ENCODE measurements at places on chromosomes 12 and 14.

DNA sequence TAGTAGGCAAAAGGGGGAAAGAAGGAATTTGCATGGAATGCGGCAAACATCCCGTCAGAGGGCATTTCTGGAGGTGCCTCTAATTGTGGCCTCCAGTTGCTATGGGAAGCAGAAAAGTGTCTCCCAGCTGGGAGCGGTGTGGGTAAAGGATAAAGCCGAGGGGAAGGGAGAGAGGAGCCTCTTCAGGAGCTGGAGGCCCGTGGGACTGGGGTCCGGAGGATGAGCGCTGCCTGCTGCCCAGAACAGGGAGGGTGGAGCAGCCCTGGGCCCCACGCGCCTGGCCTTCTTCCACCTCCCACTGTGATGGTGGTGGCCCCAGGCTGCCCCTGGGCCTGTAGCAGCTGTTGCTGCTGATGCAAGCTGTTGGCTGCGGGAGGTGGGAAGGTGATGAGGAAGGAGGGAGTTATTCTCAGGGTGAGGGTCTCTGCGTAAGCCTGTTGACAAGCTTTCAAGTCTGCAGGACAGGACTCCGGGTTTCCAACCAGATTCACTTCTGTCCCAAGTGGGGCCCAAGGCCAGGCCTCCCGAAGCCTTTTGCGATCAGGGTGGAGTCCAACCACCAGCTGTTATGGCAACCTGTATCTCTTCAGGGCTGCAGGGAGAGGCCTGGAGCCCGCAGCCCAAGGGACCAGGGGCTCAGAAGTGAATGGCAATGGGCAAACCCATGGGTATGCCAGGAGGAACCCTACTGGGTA, 19.1 kb upstream of the PGF start:
- DNase-seq = no peak

DNA sequence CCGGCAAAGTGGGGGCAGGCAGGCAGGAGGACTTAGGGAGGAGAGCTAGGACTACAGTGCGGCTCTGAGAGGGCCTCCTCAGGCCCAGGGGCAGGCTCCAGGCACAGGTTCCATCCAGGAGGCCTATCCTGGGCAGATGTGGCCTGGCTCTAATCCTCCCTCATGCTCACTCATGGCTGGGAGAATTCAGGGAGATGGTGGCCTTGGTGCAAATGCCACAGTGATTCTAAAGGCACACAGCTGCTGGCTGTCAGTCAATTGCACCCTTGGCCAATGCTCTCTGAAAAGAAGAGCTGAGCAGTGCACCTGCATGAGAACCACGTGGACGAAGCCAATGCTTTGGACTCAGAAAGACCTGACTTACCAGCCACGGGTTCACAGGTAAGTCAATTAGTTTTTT, 89.6 kb downstream of the C12orf75 start:
- no peak for DNase-seq

DNA sequence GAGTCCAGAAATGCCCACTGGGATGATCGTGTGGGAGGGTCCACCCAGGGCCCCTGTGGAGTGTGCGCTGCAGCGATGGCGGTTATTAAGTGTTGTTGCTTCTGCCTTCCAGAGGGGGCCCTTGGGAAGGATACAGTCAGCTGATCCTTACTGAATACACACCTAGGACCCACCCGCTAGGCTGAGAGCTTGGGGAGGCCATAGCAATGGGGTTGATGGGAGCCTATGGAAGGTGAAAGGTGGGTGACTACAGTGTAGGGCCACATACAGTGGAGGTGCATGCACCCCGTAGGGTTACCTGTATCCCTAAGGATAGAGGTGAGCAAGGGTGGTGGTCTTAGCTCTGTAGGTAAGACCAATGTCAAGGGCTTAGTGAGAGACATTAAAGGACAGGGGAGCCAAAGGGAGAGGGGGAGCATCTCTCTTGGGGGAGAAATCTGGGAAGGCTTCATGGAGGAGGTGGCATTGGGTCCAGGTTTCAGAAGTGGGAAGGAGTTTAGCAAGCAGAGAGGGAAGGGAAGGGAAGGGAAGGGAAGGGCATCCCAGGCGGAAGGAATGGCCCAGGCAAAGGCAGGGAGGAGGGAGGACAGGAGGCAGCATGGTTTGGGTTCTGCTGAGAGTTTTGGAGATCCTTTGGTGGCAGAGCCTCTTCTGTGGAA, 73.1 kb upstream of the RIN3 start:
- DNase-seq = no peak

DNA sequence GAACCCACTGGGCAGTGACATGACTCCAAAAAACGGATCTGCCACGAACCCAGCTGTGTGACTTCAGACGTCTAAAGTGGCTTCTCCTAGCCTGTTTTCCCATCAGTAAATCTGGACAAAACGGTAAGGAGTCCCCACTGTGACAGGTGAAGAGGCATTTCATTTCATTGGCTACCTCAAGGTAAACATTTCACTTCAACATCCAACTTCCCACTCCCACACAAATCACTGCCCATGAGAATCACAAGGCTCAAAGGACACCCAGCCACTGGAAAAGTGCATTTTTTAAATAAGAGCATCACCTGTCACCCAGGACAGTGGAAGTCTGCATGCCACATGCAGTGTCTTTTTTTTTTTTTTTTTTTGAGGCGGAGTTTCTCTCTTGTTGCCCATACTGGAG, 27.9 kb downstream of the HSP90AA1 start:
- no peak for DNase-seq

DNA sequence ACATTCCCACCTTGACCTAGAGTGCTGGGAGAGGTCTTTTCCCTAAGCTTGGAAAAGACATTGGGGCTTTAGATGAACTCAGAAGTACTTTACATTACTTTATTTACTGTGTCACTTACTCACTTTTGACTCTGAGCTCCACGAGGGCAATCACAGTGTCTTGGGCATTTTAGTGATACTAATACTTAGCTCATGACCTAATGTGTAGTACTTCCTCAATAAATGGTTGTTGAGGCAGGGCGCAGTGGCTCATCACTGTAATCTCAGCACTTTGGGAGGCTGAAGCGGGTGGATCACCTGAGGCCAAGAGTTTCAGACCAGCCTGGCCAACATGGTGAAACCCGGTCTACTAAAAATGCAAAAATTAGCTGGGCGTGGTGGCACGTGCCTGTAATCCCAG, 19.8 kb upstream of the SNAPC1 start:
- DNase-seq = no peak
